NCI-H524 (cell line): ENCODE measurements at places on chromosomes 13 and 19.

- no peak for DNase-seq
These were observed 9.8 kb downstream of the SAFB start for GRCh38 chr19:5632657-5633056.

DNA sequence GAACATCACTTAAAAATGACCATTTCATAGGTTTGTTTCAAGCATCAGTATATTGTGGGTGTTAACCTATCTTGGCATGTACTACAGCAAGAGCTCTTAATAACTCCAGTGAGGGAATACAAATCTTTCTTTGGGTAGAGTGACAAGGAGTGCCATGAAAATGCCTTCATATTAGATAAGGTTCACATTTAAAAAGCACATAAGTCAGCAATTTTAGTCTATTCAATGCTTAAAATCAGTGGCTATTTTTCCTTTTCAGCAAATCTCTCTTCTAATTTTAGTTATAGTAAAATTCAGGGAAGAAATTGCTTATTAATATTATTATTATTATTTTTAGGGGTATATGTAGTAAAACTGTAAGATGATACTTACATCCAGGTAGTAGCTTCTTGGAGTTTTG lies 291.1 kb downstream of the GPC6 start:
- no peak for DNase-seq

- no peak for DNase-seq
These were observed 53.6 kb upstream of the FARP1 start for GRCh38 chr13:98089246-98089645.

GRCh38 chr13:51816604-51817249 lies 12.8 kb upstream of the DHRS12 start:
- DNase-seq: no peak

DNA sequence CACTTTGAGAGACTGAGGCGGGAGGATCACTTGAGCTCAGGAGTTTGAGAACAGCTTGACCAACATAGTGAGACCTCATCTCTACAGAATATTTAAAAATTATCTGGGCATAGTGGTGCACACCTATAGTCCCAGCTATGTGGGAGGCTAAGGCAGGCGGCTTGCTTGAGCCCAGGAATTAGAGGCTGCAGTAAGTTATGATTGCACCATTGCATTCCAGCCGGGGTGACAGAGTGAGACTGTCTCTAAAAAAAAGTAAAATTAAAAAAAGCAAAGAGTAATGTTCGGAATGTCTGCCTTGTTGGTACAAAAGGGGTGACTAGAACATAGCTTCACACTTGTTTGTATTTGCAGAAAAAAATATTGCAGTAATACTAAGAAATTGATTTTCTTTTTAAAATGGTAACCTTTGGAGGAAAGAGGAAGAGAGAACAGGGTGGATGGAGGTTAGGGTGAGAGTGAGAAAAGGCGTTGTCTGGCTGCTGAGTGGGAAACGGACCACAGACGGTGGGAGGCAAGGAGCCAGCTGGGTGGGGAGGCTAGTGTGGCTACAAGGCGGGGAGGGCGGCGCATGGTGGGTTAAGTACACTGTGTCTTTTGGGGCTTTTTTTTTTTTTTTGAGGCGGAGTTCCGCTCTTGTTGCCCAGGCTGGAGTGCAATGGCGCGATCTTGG lies 10.2 kb downstream of the PPP1R14A start:
- no peak for DNase-seq

- DNase-seq: no peak
These were observed 15.6 kb upstream of the NOTCH3 start for GRCh38 chr19:15216363-15216762.

DNA sequence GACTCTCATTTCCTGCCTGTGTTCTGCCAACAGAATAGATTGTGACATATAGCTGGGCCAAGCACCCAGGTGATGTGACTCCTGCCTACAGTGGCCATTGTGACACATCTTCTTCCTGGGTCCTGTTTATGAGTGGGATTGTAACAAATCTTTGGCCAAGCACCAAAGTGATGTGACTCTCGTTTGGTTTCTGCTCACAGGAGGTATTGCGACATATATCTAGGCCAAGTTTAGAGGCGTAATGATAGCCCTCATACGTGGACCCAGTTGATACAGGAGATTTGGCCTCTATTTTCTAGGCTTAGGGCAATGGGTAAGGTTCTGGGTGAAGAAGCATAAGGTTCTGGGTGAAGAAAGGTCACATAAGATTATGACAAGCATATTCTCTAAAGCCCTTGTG lies 76.2 kb downstream of the ZNF208 start:
- DNase-seq: no peak

GRCh38 chr13:70386919-70387318 lies 278.7 kb upstream of the KLHL1 start:
- no peak for DNase-seq

- peak; percentile 90 for DNase-seq
These were observed 6.7 kb downstream of the CXCL17 start for GRCh38 chr19:42436006-42436405.

DNA sequence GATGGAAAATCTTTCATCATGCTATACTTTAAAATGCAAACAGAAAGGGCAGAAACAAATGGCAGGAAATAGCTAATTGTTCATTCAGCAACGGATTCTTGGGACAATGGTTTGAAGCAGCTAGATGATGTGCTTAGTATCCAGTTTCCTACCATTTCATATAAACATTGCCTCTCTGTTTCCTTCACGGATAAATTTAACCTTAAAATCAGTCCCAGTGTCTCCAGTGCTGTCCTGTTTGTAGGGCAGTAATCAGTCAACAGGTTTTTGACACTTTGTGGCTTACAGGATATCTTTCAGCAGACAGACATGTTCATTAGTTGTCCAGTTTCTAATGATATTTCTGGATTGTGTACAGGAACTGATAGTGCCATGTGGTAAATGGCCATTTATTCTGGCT lies 24.7 kb upstream of the RB1 start:
- no peak for DNase-seq
